Breast epithelium (tissue), 4 donors: ENCODE measurements at places on chromosomes 2 and 18.
A peak's percentile ranks its signal among the peaks of the same experiment; 100 is the strongest.

GRCh38 chr2:203689426-203690116 is 16.9 kb upstream of the CD28 start:
- H3K27me3 ChIP-seq: no peaks in the 10 kb centered on the region
- DNase-seq: no peak
- H3K4me3 ChIP-seq: no peak overlapping the region

DNA sequence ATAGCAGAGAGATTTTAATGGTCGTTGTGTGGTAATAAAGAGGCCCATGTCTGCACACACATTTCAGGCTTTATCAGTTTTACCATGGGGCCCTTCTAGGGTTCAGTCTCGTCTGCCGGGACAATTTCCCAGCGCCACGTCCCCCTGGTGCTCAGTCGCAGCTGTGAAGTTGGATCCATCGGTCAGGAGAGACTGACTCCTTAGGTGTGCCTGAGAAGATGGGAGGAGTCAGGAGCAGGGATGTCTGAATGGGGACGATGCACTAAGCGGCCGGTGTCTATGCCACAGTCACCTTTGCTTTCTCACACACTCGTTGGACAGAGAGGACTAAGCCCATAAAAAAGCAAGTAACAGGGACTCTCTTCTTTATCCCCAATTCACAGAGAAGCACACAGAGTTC is 71.4 kb downstream of the TWIST2 start:
- H3K4me3 ChIP-seq: no peak overlapping the region
- H3K27me3 ChIP-seq: no peaks in the 10 kb centered on the region
- no peaks in the 10 kb centered on the region for H3K4me1 ChIP-seq

DNA sequence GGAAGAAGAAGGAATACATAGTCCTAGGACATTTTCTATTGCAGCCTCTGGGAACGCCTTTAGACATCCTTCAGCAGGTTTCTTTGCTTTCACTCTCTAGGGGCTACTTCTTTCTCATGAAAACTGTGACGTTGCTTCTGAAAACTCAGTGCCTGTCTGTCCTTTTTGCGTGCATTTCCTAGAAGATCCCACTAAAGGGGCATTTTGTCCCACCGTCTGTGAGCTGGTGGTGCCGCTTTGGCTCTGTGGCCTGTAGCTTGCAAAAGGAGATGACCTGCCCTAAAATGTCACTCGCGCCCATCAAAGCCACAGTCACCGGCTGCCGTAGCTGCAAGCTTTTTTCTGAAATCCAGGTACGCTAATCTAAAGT is 579 bp downstream of the STAT4 start:
- no peak for DNase-seq
- no peaks in the 10 kb centered on the region for H3K27me3 ChIP-seq
- H3K27ac ChIP-seq: peak overlapping the region; percentile 22
- H3K4me1 ChIP-seq: no peaks in the 10 kb centered on the region
- H3K36me3 ChIP-seq: no peaks in the 10 kb centered on the region
- H3K4me3 ChIP-seq: peak overlapping the region; percentile 39

GRCh38 chr2:173493874-173494273 is 139.2 kb downstream of the CDCA7 start:
- H3K4me1 ChIP-seq: no peaks in the 10 kb centered on the region
- no peak overlapping the region for H3K27ac ChIP-seq
- no peak overlapping the region for H3K4me3 ChIP-seq
- no peak for DNase-seq

GRCh38 chr18:49890041-49890440 is 76.7 kb upstream of the ACAA2 start:
- H3K4me3 ChIP-seq: no peak overlapping the region
- no peak overlapping the region for H3K27ac ChIP-seq
- no peaks in the 10 kb centered on the region for H3K4me1 ChIP-seq

- no peak overlapping the region for H3K27ac ChIP-seq
- no peak overlapping the region for H3K4me3 ChIP-seq
- H3K27me3 ChIP-seq: no peaks in the 10 kb centered on the region
- no peaks in the 10 kb centered on the region for H3K36me3 ChIP-seq
- H3K4me1 ChIP-seq: no peaks in the 10 kb centered on the region
Observed at GRCh38 chr2:2560374-2561015, 229.4 kb upstream of the MYT1L start.

DNA sequence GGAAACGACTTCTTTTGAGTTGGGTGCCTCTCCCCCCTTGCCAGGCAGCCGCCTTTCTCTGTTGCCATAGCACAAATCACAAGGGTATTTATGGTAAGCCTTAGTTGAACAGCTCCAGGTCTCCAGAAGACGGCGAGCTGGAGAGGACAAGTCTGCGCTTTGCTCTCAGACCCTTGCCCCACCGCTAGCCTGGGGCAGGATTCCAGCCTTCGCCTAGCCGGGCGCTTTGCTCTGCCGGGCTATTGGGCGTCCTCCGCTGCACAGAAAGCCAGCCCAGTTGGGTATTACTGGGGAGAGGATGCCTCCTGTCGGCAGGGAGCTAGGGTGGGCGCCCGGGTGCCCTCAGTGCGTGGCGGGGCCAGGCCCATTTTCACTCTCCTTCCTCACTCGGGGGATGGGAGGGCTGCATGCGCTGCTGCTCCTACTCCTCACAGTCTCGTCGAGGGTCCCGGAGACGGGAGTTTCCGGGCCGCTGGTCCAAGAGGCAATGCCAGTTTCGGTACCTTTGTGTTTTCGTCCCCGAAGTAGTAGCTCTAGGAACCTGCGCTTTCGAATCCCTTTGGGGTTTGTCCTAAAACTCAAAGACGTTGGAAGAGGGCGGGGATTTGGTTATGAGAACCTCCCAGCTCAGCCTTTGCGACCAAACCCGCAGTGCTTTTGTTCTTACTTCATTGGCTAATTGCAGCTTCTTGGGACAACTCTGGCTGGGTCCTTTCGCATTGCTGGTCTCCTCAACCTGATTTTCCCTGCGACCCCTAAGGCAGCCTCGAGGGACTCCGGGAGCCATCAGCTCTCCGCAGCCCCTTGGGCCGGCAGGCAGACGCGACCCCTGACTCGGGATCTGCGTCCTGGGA is 3.6 kb upstream of the DLX2 start:
- no peak overlapping the region for H3K27ac ChIP-seq
- H3K27me3 ChIP-seq: peaks cover 17% of the 10 kb centered on the region
- H3K36me3 ChIP-seq: no peaks in the 10 kb centered on the region
- DNase-seq: no peak
- H3K4me1 ChIP-seq: peaks cover 10% of the 10 kb centered on the region

DNA sequence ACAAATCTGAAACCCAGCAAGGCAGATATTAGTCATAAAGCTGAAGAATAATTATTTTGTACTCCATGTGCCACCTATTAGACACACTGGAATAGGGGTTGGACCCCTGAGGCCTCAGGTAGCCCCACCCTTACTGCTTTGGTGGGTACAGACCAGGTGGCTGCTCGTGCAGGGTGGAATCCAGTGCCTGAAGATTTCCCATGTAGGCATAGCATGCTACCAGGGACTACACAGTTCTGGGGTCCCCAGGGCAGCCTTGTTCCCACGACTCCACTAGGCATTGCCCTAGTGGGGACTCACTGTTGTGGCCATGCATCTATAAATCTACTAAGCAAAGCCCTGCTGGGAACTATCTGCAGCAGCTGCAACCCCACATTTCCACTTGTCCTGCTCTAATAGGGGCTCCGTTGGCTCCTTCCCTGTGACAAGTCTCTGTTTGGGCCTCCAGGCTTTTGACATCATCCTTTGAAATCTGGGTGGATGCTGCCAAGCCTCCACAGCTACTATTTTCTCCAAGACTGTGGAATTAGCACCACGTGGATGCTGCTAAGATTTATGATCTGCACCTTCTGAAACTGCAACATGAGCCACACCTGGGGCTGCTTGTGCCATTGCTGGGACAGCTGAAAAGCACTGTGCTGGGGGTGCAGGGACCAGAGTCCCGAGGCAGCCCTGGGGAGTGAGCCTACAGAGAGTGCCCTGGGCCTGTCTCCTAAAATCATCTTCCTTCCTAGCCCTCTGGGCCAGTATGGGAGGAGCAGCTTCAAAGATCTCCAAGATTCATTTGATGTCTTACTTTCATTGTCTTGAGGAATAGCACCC is 303.8 kb downstream of the FSIP2 start:
- H3K27me3 ChIP-seq: no peaks in the 10 kb centered on the region
- no peak overlapping the region for H3K4me3 ChIP-seq
- no peak for DNase-seq
- H3K27ac ChIP-seq: no peak overlapping the region
- no peaks in the 10 kb centered on the region for H3K36me3 ChIP-seq

DNA sequence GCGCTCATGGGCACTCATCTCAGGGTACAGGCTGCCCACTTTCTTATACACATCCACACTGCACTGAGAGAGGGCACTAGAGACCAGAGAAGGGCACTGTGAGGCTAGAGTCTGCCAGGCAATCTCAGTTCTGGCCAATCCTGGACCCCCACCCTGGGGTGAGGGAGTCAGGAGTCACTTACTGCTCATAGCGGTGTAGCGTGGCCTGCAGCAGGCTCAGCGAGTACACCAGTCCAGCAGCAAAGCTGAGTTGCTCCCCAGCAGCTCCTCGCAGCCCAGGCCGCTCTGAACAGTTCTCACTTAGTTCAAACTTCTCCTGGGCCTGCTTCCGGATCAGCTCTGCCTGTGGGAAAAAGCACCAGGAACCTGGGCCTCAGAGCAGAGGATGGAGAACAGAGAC is 12.3 kb downstream of the DCTN1 start:
- no peak for DNase-seq
- peaks cover 30% of the 10 kb centered on the region for H3K36me3 ChIP-seq
- H3K27me3 ChIP-seq: no peaks in the 10 kb centered on the region
- no peak overlapping the region for H3K27ac ChIP-seq
- no peaks in the 10 kb centered on the region for H3K4me1 ChIP-seq

DNA sequence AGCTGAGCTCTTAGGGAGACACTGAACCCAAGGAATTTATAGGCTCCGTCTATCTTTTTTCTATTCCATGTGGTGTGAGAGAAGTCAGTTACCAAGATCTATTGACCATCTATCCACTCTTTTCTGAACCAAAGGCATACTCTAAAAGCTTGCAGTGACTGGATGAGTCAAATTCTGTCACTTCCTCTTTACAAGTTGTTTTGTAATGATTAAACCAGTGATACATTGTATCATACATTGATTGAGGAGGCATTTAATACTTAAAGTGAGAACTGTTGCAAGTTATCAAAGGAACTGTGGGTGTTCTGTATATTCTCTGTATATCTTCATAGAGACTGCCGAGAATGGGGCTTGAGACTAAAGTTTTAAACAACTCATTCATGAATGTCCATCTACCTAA is 188.8 kb downstream of the CAMKMT start:
- H3K27ac ChIP-seq: no peak overlapping the region
- no peaks in the 10 kb centered on the region for H3K36me3 ChIP-seq
- no peaks in the 10 kb centered on the region for H3K27me3 ChIP-seq
- peaks cover 8% of the 10 kb centered on the region for H3K4me1 ChIP-seq
- DNase-seq: no peak

GRCh38 chr2:71637736-71638135 is 184.4 kb downstream of the DYSF start:
- no peak for DNase-seq
- H3K27me3 ChIP-seq: no peaks in the 10 kb centered on the region
- no peaks in the 10 kb centered on the region for H3K36me3 ChIP-seq

- peak overlapping the region; percentile 83 for H3K27ac ChIP-seq
- no peaks in the 10 kb centered on the region for H3K36me3 ChIP-seq
- H3K4me3 ChIP-seq: no peak overlapping the region
- no peak for DNase-seq
Observed at GRCh38 chr2:237701033-237701858, 73.9 kb downstream of the LRRFIP1 start.

DNA sequence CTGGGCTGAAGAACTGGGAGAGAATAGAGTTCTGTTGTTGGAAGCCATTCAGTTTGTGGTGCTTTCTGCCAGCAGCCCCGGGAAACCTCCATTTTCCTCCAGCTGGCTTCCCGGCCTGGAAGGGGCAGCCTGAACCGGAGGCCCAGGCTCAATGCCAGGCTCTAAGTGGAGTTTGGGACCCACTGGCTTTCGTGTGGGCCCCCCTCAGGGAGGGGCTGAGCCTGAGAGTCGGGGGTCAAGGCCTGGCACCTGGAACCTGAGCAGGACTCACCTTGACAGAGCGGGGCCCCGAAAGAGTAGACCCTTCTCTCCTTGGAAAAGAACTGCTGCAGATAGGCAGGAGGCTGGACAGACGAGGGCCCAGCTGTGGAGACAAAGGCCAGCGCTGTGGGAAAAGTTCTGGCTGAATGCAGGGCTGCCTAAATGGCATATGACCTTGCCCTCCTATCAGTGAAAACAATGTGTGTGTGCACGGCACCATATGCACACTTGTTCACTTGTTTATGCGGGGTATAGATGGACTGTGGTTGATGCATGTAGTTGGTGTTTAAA is 34.8 kb upstream of the ASB18 start:
- H3K27ac ChIP-seq: no peak overlapping the region
- no peak for DNase-seq
- no peaks in the 10 kb centered on the region for H3K27me3 ChIP-seq
- no peaks in the 10 kb centered on the region for H3K4me1 ChIP-seq

DNA sequence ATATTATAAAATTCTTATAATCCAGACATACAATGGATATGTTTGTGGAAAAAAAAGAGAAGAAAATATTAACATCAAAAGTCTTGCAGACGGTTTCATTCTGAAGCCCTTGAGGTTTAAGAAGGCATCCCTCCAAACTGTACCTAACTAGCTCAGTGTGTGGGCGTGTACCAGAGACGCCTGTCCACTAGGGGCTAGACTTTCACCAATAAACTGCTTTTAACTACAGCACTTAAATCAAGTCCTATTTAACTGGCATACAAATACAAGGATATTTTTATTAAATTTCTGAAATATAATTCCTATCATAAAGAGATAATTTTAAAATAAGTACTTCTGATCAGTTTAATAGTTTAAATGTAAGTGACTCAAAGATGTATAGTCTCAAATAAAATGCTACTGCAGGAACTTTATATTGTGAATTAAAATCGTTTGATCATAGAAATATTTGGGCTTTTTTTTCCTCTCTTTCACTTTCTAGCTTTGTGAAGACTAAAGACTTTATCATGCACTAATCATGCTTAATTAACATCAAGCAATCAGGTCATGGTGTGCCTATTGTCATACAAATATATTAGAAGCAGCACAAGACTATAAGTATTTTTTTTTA is 437.7 kb downstream of the SATB2 start:
- no peak overlapping the region for H3K27ac ChIP-seq
- H3K4me1 ChIP-seq: no peaks in the 10 kb centered on the region
- DNase-seq: no peak
- H3K4me3 ChIP-seq: no peak overlapping the region
- no peaks in the 10 kb centered on the region for H3K27me3 ChIP-seq

DNA sequence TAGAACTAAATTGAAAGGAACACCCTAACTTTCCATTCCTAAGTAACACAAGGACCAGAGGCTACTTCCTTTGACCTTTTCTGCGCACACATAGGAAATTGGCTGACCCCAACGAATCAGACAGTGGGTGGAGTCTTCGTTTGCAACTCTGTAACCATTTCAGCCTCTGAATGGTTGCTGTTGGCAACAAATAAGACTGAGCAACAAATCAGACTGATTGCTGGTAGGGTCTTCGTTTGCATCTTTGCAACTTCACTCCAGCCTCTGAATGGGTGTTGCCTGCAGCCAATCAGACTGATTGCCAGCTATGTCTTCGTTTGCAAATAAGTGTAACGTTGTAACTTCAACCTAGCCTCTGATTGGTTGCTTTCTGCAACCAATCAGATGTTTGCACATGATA is 34.6 kb downstream of the USP40 start:
- H3K4me1 ChIP-seq: no peaks in the 10 kb centered on the region
- no peaks in the 10 kb centered on the region for H3K27me3 ChIP-seq
- H3K27ac ChIP-seq: no peak overlapping the region
- DNase-seq: no peak
